ENCODE measurements at places on chromosomes 13 and 19.

GRCh38 chr13:66532845-66533244 is 697.3 kb downstream of the PCDH9 start:
- no peak for DNase-seq

DNA sequence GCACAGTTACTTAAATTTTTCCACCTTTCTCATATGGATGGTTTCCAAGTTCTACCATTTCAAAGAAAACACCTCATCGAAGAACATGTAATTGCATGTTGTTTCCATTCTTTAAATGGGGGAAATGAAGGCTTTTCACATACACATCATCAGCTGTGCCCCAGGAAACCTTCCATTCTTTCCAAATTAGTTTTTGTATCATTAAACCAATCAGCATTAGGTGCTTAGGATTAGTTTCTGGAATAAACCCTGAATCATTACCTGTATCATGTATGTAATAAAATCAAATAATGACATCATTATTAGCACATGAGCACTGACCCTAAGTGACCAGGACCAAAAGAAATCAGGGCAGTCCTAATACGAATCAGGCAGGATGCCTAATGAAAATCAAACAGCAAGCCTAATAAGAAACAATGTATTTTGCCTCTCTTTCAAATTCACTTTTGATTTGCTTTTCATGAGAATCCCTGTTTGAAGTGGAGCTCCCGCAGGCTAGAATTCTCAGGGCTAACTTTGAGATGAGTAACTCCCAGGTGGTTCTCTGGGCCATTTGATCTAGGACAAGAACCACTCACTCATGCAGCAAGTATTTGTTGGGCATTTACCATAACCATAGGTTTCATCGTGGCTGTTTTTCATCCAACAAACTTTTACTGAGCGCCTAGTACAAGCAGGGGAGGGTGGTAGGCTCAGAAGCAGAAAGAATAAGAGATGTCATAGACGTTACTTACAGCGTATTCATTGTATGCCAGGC is 89.2 kb downstream of the MZT1 start:
- DNase-seq, result no peak

GRCh38 chr13:102869948-102870676 is 24.3 kb downstream of the ERCC5 start:
- peak; percentile 8 for DNase-seq

DNA sequence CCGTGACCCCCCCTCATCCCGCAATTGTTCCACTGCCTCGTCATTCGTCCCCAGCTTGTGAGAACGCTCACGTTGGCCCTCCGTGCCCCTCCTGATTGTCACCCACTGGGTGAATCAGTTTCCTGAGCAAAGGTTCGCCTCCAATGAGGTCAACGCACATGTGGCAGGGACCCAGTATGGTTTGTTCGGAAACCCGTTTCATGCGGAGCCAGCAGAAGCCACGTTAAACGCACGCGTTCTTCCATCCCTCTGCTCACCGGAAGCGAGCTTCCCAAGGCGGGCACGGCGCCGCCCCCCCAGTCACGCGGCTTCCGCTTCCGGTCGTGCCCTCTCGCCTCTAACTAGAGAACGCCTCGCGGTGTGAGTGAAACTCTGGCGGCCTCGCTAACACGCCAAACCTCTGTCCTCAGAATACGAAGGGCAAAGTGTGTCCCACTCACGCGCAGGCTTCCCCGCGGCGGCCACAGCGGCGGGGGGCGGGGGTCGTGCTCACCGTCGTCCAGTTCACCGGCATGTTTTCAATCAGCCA is 18.0 kb upstream of the CFAP97D2 start:
- DNase-seq, result no peak

DNA sequence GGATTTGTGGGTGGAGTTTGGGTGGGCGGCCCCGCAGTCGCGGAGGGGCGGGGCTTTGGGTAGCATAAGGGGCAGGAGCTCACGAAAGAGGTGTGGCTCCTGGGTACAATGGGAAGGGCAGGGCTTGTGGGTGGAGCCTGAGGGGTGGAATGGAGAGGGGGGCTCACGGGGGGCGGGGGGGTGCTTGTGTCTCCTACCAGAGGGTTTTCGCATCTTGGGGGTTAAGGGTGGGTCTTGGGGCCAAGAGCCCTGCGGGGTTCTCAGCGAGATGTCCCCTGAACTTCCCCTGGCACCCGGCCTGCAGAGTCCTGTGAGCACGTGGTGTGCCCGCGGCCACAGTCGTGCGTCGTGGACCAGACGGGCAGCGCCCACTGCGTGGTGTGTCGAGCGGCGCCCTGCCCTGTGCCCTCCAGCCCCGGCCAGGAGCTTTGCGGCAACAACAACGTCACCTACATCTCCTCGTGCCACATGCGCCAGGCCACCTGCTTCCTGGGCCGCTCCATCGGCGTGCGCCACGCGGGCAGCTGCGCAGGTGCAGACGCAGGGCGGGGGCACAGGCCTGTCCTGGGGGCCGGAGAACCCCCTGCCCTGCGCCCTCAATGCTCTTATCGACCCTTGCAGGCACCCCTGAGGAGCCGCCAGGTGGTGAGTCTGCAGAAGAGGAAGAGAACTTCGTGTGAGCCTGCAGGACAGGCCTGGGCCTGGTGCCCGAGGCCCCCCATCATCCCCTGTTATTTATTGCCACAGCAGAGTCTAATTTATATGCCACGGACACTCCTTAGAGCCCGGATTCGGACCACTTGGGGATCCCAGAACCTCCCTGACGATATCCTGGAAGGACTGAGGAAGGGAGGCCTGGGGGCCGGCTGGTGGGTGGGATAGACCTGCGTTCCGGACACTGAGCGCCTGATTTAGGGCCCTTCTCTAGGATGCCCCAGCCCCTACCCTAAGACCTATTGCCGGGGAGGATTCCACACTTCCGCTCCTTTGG is 5.1 kb downstream of the FSTL3 start:
- peak; percentile 97 for DNase-seq

DNA sequence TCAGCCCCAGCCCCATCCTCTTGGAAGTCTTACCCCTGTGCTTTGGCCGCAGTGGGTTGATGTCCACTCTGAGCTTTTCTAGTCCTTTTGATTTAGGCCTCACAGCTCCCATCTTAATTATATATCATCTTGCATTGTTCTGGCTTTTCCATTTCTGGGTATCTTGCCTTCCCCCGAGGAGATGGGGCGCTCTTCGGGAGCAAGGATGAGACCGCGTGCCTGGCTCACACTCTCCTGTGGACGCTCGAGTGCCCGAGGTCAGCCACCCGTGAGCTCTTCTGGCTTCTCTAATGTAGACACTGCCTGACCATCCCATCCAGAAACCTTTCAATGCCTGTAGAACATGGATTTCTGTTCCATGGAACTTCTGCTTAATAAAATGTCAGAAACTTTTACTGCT is 53.5 kb upstream of the GPR183 start:
- DNase-seq, result no peak

DNA sequence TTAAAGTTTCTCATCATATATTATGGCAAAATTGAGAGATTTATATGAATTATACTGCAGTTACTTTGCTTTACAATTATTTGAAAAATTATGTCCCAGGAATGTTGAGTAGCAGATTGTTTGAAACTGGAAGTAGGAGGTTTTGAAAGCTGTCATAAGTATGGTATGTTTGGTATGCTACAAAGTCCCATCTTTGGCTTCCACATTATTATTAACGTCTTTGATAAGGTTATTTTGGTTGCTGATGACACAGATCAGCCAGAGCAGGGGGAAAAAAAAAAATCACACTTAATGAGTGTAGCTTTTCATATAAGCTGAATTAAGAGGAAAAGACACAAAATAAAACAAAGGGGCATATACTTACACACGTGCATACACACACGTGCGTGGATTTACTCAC is 130.1 kb downstream of the SLITRK1 start:
- no peak for DNase-seq

DNA sequence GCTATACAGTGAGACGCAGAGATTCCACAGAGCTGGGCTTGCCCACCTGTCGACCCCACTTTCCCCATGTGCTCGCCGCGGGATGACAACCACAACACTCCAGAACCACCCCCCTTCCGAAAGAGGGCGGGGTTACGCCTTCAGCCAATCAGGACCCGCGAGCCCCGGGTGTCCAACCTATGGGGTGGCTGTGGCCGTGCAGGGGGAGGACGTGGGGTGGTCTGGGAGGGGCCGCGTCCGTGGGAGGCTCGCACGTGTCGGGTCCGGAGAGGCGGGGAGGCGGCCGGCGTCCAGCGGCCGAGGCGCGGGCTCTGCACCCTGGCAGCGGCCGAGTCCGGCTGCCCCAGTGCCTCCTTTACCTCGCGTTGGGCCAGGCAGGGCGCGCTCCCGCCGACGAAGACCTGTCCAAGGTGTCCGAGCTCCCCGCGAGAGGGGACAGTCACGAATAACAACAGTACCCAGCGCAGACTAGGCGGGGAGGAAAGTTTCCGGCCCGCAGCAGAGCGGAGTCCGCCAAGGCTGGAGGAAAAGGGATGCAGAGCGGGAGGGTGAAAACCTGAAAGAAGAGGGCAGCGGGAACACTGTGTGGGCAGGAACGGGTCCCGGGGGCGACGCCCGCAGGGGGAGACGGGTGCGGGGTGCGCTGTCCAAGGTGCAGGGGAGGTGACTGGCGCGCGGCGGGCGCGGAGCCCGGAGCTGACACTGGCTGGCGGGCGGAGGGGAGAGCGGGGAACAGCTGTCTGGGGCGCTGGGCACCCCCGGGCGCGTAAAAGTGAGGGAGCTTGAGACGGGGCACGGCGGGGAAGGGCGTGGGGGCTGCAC is 911 bp downstream of the ENOX1 start:
- no peak for DNase-seq

DNA sequence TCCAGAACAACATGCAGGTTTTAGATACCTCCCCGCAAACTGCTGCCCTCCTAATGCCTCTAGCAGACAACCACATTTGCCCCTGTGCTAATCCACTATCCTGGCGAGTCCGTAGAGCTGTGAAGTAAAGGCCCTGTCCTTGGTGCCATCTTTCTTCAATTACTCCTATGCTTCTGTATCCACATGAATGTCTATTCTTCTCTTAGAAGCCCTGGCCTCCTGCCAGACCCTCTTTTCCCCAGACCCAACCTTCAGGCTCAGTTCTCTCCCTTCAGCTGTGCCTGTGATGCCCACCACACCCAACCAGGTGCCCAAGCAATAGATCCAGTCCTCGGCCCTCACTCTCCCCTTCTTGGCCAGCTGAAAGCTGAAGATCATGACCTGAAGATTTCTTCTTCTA is 31.1 kb upstream of the ZNF599 start:
- no peak for DNase-seq

GRCh38 chr19:19202707-19203011 is 555 bp downstream of the NR2C2AP start:
- no peak for DNase-seq

DNA sequence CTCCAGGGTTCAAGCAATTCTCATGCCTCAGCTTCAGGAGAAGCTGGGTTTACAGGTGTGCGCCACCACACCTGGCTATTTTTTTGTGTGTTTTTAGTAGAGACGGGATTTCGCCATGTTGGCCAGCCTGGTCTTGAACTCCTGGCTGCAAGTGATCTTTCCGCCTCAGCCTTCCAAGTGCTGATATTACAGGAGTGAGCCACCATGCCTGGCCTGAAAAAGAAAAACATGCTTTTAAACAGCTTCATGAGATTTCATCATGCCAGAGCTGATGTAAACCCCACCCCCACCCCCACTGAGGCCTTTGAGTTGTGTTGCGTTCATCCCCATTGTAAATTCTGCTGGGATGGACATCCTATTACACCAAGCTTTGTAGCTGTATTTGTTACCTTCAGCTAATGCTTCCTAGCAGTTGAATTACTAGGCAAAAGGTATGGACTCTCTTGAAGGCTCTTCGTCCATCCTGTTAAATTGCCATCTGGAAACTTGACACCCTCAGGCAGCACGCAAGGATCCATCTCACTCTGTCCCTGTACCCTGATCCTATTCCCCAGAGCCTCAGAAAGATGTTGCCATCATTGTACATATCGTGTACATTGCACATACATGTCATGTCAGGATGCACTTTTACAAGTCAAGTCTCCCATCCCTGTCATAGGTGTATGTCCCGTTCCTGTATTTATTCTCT is 47.3 kb downstream of the NFIX start:
- DNase-seq, result no peak

- no peak for DNase-seq
Measured at GRCh38 chr13:37406031-37406430, 192.5 kb downstream of the POSTN start.

Measured in activated CD4-positive, alpha-beta T cell treated with anti-CD3 and anti-CD28 coated beads, Interleukin-2, amount 50 U/mL, for 16 hours (primary cell).